ENCODE measurements at places on chromosomes 13 and 19.

GRCh38 chr13:44155422-44156293, 218.0 kb upstream of the SERP2 start:
- DNase-seq: peak; percentile 82

- peak; percentile 79 for DNase-seq
Observed at GRCh38 chr13:111115965-111116521, 933 bp downstream of the ARHGEF7 start.

GRCh38 chr19:55109527-55110291, 7.7 kb downstream of the PPP1R12C start:
- no peak for DNase-seq

DNA sequence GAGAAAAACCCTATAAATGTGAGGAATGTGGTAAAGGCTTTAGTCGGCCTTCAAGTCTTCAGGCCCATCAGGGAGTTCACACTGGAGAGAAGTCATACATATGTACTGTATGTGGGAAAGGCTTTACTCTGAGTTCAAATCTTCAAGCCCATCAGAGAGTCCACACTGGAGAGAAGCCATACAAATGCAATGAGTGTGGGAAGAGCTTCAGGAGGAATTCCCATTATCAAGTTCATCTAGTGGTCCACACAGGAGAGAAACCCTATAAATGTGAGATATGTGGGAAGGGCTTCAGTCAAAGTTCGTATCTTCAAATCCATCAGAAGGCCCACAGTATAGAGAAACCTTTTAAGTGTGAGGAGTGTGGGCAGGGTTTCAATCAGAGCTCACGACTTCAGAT, 11.7 kb downstream of the ZNF226 start:
- no peak for DNase-seq

GRCh38 chr13:31048521-31048920, 113.2 kb downstream of the HSPH1 start:
- no peak for DNase-seq

- no peak for DNase-seq
Observed at GRCh38 chr13:65892859-65893258, 1337.3 kb downstream of the PCDH9 start.

DNA sequence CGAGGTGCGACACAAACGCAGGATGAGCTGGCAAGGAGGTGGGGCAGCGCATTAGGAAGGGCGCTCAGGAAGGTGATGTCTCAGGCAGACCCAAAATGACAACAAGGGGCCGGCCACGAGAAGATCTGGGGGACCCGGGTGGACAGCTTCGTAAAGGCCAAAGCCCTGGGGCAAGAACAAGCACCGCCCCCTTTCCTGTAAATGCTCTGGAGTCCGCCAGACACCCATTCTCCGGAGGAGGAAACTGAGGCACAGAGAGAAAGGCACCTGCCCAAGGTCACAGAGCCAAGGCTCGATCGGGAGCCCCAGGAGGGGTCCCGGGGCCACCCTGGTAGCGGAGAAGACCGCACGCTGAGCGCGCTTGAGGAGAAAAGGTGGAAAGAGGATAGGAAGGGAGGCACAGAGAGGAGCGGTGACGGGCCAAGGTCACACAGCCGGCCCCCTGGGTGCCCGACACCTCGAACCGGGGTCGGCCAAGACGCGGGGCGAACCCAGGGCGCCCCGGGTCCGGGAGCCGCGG, 571 bp downstream of the SAFB2 start:
- no peak for DNase-seq

- DNase-seq: peak; percentile 68
Observed at GRCh38 chr19:4866595-4867424, 657 bp downstream of the PLIN3 start.

GRCh38 chr13:114140131-114140905, 7.9 kb upstream of the RASA3 start:
- DNase-seq: no peak

- no peak for DNase-seq
Observed at GRCh38 chr19:5171711-5172110, 168.9 kb downstream of the PTPRS start.

DNA sequence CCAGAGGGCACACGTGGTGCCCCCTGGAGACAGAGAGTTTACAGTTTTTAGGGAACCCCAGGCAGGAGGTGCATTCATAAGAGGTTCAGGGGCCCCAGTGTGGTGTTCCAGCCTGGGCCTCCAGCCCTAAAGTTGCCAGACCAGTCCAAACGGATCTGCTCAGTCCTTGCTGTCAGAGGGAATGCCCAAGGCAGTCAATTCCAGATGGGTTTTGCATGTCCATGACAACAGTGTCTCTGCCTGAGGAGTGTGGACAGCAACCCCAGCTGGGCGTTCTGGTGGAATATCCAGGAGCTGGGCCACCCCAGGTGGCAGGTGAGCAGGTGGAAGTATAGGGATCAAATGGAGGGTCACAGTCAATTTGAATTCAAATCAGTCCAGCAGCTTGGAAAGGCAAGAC, 25.3 kb downstream of the FBXO27 start:
- no peak for DNase-seq

DNA sequence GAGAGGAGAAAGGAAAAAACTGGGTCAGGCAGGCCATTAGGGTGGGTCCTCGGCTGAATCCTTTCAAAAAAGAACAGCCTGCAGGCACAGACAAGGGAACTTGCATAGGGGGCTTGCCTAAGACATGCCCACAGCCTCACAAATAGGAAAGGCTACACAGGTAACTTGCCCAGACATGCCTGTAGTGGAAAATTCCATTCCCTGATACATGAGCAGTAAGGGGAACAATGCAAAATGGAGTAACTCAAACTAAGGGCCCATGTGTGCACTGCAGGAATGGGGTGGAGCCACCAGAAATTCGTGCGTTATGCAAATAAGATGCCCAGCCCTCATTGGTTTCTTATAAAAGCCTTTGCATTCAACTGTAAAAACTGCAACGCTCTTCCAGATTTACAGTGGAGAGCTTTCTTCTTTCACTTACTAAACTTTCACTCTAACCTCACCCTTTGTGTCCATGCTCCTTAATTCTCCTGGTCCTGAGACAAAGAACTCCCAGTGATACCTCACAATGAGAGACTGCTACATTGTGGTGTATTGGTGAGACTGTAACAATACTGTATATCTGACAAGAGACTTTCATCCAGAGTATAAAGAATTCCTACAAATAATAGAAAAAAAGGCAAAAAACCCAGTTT, 59.5 kb upstream of the SLITRK1 start:
- DNase-seq: no peak

DNA sequence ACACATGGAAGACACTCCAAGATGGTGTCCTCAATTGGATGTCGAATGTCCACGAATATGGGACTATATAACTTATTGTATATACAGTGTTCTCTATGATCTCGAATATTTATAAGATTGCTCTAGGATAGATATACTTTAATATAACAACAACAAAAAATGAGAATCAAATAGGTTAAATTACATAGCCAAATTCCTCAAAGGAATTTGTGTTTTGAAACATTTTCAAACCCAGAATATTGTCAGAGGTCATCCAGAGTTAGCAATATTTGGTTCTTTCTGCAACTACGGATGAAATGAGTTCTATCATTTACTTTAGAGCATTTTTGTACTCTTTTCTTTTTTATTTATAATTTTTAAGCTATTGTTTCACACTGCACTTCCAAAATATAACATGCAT, 857.8 kb downstream of the GPC5 start:
- DNase-seq: no peak

GRCh38 chr13:44436589-44437337, 63.1 kb downstream of the SERP2 start:
- DNase-seq: peak; percentile 97

- peak; percentile 88 for DNase-seq
Observed at GRCh38 chr19:49987159-49987698, 26.3 kb upstream of the SIGLEC11 start.

DNA sequence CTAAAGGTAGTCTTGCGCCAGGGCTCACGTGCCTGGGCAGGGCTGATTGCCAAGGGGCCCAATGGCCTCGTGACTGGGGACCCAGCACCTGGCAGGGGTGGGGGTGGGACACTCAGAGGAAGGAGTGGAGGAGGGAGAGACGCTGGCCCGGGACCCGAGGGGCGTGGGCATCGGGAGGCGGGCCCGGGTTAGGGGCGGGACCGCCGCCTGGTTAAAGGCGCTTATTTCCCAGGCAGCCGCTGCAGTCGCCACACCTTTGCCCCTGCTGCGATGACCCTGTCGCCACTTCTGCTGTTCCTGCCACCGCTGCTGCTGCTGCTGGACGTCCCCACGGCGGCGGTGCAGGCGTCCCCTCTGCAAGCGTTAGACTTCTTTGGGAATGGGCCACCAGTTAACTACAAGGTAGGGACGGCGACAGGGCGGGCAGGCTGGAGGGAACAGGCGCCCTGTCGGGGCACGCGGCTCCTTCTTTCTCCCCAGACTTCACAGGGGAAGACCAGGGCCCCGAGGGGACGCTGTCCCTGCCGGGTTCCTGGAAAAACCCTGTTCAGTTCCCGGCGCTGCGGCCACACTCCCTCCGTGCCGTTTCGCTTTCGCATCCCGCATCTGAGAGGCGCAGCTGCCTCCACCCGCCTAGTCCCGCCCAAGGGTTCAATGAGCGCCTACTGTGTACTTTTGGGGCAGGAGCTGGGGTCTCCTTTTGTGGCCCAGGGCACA, at the start of gene IFI30:
Gene IFI30 (plus strand): TSS at position 242 of the 717 bp plus-strand sequence. CDS start 29 bp downstream, at position 271.
- peak; percentile 58 for DNase-seq

DNA sequence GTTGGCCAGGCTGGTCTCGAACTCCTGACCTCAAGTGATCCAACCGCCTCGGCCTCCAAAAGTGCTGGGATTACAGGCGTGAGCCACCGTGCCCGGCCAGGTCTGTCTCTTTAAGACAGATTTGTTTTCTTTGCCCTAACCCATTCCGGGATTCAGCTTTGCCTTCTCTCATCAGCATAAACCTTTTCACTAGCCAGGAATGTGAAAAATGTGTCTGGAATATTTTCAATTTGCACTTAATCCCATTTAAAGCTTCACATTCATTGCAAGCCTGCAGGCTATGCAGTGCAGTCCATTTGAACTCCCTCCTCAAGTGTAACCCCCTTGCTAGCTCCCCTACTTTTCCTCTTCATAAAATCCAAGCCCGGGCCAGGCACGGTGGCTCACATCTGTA, 880 bp upstream of the TMEM160 start:
- no peak for DNase-seq

GRCh38 chr19:17765069-17765618, 13.9 kb downstream of the FCHO1 start:
- no peak for DNase-seq

DNA sequence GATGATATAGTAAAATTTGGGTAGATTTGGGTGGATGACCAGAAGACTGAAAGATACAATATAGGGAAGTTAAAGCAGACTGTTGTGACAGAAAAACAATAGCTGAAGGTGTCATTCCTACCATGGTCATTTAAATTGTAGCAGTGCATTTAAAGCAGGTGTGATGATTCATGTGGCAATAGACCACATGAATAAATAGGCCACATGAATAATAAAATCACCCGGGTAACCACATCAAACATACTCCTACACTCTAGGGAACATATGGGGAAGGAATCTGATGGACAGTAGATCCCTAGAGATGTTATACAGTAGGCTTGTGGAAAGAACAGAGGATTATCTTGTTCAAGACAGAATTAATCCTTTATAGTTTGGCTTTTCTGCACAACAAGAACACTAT, 392.6 kb downstream of the SLITRK5 start:
- DNase-seq: no peak

DNA sequence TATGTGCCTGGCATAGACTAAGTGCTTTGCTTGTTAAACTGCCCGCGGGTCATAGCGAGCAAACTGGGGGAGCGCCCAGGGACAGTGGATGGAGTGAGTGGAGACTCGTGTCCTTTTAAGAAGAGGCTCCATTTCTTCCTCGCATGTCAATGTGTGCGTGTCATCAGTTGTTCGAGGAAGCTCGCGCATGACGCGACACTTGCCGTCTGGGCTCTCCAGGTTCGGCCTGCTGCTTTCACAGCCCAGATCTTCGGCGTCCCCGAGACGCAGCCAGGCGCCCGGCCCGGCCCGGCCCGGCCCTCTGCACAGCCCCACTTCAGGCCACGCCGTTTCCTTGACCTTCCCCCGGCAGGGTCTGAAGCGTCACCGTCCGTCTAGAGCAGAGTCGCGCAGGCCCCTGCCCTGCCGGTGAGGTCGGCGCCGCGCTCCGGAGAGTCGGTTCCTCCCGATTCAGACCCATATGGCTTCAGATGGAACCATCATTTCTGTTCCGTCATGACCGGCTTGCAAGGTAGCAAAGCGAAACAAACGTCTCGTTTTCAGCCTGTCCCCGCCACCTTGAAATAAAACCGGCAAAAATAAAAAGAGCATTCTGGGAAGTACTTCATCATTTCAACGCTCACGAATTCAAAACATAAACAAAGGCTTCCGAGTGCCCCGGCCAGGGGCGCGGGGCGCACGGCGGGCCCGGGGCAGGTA, 599 bp upstream of the ARHGEF7 start:
- peak; percentile 84 for DNase-seq

GRCh38 chr13:59120297-59120843, 1043.4 kb downstream of the DIAPH3 start:
- DNase-seq: no peak

GRCh38 chr13:106700439-106700838, 132.5 kb upstream of the ARGLU1 start:
- no peak for DNase-seq

GRCh38 chr13:20377720-20378119, 145.6 kb upstream of the GJB6 start:
- no peak for DNase-seq

GRCh38 chr13:91401920-91402319, 3.5 kb downstream of the GPC5 start:
- no peak for DNase-seq

GRCh38 chr19:54606230-54606629, 12.8 kb downstream of the LILRA1 start:
- DNase-seq: no peak

GRCh38 chr19:45897261-45897812, 5.1 kb downstream of the MYPOP start:
- no peak for DNase-seq

- DNase-seq: no peak
Observed at GRCh38 chr13:99614465-99614885, 113.2 kb downstream of the TM9SF2 start.

DNA sequence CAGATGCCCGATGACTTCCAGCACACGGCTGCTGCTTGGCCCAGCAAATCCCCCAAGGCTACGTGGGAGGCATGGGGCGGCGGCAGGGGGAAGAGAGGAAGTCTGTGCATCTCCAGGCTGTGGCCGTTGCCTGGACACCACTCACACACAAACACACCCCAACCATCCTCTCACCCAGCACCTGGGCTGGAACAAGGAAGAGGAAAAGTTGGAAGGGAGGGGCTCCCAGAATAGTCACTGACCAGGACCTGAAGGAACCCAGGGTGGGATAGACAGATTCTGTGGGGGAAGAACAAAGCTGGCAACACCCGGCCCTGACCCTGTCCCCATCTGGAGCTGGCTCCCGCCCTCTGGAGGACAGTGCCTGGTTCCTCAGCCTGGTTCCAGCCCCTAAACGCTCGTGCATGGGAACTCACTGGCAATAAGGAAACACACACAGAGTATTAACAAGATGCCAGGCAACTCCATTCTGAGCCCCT, 11.2 kb downstream of the PPP6R1 start:
- DNase-seq: no peak

Measured in right kidney (tissue), 9 donors.